ENCODE measurements at places on chromosomes 3 and 15. TPM values are rescaled to one million over a fixed set of nuclear protein-coding genes. Genes with fewer than 3 reads are reported as not detected.

LRRC15 gene
- total RNA-seq: not detected

DNA sequence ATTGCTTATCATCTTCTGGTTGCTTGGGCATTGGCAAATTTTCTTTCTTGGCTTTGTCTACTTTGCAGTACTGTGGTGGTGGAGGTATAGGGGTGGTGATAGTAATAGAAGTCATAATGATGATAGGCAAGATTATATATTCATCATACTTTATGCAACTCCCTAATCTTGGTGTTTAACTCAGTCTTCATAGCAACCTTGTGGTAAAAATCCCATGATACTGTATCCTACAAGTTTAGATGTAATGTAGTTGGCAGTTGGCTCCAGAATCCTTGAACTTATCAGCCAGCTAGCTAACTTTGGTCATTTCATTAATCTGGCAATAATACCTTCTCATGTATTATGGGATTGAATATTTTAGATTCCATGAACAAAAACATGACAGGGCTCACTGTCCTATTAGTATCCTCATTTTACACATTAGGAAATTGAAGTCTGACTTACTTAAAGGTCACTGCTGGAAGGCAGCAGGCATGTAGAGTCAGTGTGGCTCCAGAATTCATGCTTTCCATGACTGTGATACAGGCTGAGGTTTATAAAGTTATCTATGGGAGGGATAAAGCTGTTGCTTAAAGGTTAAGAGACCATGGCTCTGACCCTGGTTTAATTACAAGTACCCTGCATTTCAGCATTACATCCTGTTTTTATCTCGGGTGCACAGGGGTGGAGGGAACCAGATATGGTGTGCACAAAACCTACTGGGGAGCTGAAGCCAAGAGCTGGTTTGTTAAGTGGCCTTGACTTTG lies 33.3 kb downstream of the RBMS3 start:
- H3K4me3 ChIP-seq: no peak overlapping the region
- no peak overlapping the region for H3K27ac ChIP-seq
- DNase-seq: no peak
- no peaks in the 10 kb centered on the region for H3K4me1 ChIP-seq

DNA sequence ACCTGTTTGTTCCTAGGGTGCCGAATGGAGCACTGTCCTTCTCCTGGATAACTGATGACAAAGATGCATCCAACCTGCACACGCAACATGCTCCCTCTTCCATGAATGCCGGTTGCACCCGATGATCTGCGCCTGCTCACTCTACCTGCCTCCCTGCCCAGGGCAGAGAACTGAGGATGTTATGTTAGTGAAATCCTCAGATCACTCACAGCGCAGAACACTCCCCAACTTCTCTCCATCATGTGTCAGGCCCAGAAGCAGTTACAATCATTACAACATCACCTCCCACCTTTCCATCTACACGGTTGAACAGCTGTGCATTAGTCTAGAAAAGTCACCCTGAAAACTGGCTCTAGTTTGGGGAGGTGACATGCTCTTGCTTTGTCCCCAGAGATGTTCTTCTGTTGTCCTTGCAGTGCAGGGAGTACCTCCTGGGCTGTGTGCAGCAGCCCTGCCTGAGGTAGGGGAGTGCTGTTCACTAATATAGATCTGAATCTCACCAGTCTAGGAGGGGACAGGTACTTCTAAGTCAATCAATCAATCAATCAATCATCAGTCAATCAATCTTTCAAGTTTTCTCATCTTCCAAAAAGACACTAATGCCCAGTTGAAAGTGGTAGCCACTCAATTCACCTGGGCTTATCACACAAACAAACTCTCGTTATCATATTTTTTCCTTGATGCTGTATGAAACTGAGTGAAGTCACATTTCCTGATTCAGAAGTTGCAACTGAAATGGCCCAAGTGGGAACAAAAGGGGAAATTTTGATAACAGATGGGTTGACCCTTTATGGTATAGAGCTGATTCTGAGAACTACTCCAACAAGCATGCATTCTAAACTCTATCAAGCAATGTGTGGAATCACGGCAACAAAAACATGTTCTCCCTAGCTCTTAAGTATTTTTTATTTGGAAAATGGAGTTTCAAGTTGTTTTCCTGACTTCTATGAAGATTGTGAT lies 15.4 kb upstream of the ISLR start:
- no peak overlapping the region for H3K27ac ChIP-seq
- peaks cover 25% of the 10 kb centered on the region for H3K4me1 ChIP-seq
- DNase-seq: no peak
- H3K4me3 ChIP-seq: no peak overlapping the region

- no peaks in the 10 kb centered on the region for H3K4me1 ChIP-seq
- H3K27ac ChIP-seq: no peak overlapping the region
- peaks cover 14% of the 10 kb centered on the region for H3K27me3 ChIP-seq
- H3K36me3 ChIP-seq: no peaks in the 10 kb centered on the region
- H3K4me3 ChIP-seq: no peak overlapping the region
- DNase-seq: no peak
Measured at GRCh38 chr15:87728998-87729397, 527.5 kb downstream of the NTRK3 start.

DNA sequence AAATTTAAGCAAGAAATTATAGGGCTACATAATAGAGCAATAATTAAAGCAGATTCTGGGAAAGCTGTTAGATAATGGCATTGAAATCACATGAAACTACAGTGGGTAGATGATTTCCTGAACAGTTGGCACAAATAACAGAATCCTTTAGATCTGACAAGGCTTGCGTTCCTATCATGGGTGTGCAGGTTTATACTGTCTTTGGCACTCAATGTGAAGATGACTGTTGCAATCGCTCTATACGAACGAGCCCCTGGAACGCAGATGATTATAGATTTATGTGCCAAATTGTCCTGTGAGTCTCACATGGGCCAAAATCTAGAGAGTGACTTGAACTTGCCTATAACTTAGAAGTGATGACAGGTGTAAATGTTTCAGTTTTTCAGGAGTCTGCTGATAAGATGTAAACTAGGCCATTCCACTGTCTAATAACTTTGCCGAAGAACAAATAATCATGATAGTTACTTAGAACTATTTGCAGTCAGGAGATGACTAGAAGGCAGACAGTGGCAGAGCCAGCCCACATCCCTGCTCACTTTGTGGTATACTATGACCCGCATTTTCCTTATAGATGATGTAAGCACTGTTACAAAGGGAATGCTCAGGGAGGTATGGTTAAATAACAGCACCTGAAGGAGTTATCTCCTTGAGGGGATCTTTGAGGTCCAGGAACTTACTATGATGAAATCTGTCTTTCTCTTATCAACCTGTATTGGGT lies 30.5 kb upstream of the TRPC1 start:
- H3K36me3 ChIP-seq: no peaks in the 10 kb centered on the region
- no peaks in the 10 kb centered on the region for H3K27me3 ChIP-seq
- H3K27ac ChIP-seq: no peak overlapping the region

DNA sequence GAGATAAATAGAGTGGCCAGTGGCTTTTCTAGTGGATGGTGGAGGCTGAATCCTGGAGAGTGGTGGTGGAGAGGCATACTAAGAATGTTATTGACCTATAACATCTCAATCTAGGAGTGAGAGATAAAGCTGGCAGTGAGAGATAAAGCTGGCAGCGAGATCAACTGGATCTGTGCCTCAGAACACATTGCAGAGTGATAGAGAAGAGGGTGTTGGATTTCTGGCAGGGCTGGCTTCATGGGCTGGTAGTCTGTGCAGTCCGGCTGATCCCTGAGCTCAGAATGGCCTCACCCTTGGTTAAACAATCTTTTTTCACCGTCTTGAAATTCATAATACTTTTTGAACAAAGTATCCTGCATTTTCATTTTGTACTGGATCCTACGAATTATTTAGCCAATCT lies 221.2 kb downstream of the NLGN1 start:
- no peak overlapping the region for H3K4me3 ChIP-seq
- peaks cover 3% of the 10 kb centered on the region for H3K4me1 ChIP-seq
- no peaks in the 10 kb centered on the region for H3K36me3 ChIP-seq
- H3K27ac ChIP-seq: no peak overlapping the region

- peaks cover 19% of the 10 kb centered on the region for H3K36me3 ChIP-seq
- no peak for DNase-seq
- no peak overlapping the region for H3K27ac ChIP-seq
- no peaks in the 10 kb centered on the region for H3K27me3 ChIP-seq
- H3K4me1 ChIP-seq: peaks cover 58% of the 10 kb centered on the region
- no peak overlapping the region for H3K4me3 ChIP-seq
Measured at GRCh38 chr15:25793354-25794050, 69.6 kb downstream of the ATP10A start.

GRCh38 chr15:79930516-79930915 lies 33.7 kb upstream of the MTHFS start:
- no peak overlapping the region for H3K27ac ChIP-seq
- H3K4me3 ChIP-seq: no peak overlapping the region
- peaks cover 4% of the 10 kb centered on the region for H3K36me3 ChIP-seq
- DNase-seq: no peak
- H3K27me3 ChIP-seq: peaks cover 22% of the 10 kb centered on the region
- peaks cover 11% of the 10 kb centered on the region for H3K4me1 ChIP-seq

GPR149 gene
- not detected for total RNA-seq

DNA sequence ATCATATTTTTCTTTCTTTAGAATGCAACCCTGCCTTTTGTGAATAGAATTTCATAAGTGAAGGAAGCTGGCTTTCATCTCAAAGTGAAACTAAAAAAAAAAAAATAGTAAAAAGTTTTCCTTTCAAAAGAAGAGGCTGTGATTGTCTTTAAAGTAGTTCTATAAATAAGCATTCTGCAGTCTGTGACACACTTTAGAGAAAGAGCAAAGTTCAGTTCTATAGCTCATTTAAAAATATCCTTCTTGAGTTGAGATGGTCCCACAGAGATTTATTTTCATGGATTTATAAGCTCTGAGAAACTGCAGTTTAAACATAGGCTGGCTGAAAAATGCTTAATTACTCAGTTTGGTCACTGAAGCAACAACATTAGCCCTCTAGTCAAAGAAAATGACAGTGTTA lies 36.1 kb upstream of the CNTN6 start:
- no peaks in the 10 kb centered on the region for H3K27me3 ChIP-seq
- no peak overlapping the region for H3K4me3 ChIP-seq
- no peak for DNase-seq
- no peaks in the 10 kb centered on the region for H3K36me3 ChIP-seq
- H3K4me1 ChIP-seq: no peaks in the 10 kb centered on the region
- no peak overlapping the region for H3K27ac ChIP-seq

GRCh38 chr3:74115906-74116305 lies 491.2 kb upstream of the PDZRN3 start:
- no peak overlapping the region for H3K4me3 ChIP-seq
- no peaks in the 10 kb centered on the region for H3K27me3 ChIP-seq
- no peaks in the 10 kb centered on the region for H3K4me1 ChIP-seq
- H3K27ac ChIP-seq: no peak overlapping the region
- no peak for DNase-seq

GOLGA8R gene
- 28.2 TPM for total RNA-seq

- H3K36me3 ChIP-seq: peaks cover 35% of the 10 kb centered on the region
- no peak overlapping the region for H3K27ac ChIP-seq
- H3K27me3 ChIP-seq: no peaks in the 10 kb centered on the region
- no peak overlapping the region for H3K4me3 ChIP-seq
Measured at GRCh38 chr3:9806137-9806536, 3.9 kb upstream of the TTLL3 start.

DNA sequence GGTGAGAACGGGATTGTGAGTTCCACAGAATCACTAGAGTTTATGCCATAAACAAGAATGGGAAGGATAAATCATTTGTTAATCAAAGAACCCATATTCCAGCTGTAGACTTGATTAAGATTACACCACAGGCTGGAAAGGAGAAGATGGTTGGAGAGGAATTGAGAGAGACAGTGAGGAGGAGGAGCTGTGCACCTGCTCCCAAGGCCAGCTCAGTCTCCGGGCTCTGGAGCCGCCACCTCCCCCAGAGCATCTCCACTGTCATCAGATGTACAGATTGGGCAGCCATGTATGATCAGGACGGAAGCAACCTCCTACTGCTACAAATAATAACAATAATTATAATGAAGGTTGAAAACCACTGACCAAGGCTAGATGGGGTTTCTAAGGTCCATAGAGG lies 170.0 kb downstream of the MINAR1 start:
- H3K27me3 ChIP-seq: peaks cover 28% of the 10 kb centered on the region
- H3K27ac ChIP-seq: no peak overlapping the region

DLL4 gene
- not detected for total RNA-seq

CPNE9 gene
- 1.1 TPM for total RNA-seq

DNA sequence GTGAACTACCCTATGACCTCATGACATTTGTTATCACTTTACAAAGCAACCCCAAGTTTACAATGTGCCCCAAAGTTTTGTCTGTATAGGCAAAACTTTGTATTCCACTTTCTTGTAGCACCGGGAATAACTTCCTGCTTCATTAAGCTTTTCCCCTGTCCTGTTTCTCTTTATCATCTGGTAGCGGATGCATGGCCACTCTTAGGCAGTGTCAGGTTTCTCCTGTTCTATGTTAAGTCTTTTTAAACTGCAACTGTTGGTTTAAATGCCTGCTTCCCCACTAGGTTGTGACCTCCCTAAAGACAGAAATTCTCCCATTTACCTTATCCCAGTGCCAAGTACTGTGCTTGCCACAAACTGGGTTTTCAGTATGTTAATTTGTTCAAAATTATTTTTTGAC lies 433.6 kb upstream of the DPH6 start:
- H3K27ac ChIP-seq: no peak overlapping the region
- no peak overlapping the region for H3K4me3 ChIP-seq
- no peaks in the 10 kb centered on the region for H3K4me1 ChIP-seq
- DNase-seq: no peak
- no peaks in the 10 kb centered on the region for H3K36me3 ChIP-seq
- no peaks in the 10 kb centered on the region for H3K27me3 ChIP-seq

DNA sequence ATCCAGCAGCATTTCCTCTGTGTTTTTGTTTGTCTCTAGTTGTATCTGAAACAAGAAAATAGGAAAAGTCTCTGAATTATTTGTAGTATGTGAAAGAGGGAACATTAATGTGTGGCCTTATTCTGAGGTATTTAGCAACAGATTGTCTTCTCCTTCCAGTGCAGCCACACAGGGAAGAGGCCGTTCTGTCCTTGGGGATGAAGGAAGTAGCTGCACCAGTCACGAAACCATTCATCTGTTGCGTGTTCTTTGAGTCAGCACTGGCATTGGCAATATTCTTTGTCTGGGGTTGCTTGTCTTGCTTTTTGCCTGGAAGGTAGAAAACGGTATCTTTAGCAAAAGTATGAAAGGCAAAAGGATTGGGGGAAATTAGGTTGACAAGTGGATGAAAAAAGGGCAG lies 91.6 kb downstream of the CDIN1 start:
- no peak overlapping the region for H3K27ac ChIP-seq
- H3K27me3 ChIP-seq: no peaks in the 10 kb centered on the region
- no peak for DNase-seq
- no peak overlapping the region for H3K4me3 ChIP-seq
- H3K36me3 ChIP-seq: peaks cover 2% of the 10 kb centered on the region

- H3K4me3 ChIP-seq: no peak overlapping the region
- H3K27ac ChIP-seq: no peak overlapping the region
- DNase-seq: no peak
- no peaks in the 10 kb centered on the region for H3K27me3 ChIP-seq
Measured at GRCh38 chr3:52366527-52366926, 50.4 kb downstream of the DNAH1 start.
